ENCODE measurements at places on chromosomes 6 and 20.
A peak's percentile ranks its signal among the peaks of the same experiment; 100 is the strongest.

GRCh38 chr6:37314487-37315156 lies 39.2 kb upstream of the RNF8 start:
- no peak for DNase-seq

- DNase-seq, result no peak
Measured at GRCh38 chr20:13865791-13866351, 81.0 kb downstream of the NDUFAF5 start.

DNA sequence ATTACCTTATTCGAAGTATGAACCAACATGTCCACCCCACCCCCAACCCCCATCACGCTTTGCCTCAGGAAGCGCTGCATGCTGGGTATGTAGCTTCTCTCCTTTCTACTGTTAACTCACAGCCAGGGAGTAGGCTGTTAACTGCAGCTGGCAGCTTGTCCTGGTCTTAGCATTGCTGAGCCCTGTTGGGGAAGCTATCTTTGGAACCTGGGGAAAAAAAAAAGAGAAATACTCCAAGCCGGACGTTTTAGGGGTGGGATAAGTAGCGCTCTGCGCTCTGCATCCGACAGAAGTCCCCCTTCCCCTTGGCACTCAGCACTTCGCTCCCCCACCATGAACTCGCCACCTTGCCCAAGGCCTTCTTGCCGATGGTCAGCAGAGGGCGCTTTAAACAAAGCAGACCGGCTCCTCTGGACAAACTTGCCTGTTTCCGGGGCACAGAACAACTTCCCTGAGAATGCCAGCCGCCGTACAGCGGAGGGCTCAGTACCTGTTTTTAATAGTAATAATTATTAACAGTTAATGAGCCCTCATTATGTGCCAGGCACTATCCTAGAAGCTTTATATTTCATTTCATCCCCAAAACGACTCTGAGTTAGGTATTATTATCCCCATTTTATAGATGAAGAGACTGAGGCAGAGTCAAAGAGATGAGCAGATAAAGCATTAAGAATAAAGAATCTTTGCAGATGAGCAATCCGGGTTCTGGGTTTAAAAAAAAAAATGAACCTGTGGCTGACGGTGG lies 35.2 kb upstream of the MDFI start:
- peak; percentile 28 for DNase-seq

- no peak for DNase-seq
Measured at GRCh38 chr6:53417141-53417540, 68.4 kb upstream of the ELOVL5 start.

GRCh38 chr6:136210398-136211165 lies 39.5 kb downstream of the MTFR2 start:
- DNase-seq, result no peak

DNA sequence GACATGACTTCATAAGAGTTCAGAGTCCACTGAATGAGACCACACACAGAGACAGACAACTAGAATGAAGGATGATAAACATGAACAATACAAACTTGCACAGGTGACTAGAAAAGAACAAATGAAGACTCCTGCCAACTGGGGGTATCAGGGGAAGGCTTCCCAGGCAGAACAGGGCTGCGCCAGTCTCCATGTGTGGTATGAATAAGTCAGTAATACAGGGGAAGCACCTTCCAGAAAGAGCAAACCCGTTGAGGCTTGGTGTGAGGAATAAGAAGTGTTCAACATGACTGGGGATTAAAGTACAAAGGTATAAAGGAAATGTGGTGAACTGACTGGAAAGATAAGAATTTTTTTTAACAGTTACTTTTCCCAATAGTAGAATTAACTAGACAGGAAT lies 3.7 kb upstream of the SLC17A2 start:
- no peak for DNase-seq

GRCh38 chr6:30147096-30147495 lies 11.2 kb downstream of the TRIM40 start:
- DNase-seq, result no peak

DNA sequence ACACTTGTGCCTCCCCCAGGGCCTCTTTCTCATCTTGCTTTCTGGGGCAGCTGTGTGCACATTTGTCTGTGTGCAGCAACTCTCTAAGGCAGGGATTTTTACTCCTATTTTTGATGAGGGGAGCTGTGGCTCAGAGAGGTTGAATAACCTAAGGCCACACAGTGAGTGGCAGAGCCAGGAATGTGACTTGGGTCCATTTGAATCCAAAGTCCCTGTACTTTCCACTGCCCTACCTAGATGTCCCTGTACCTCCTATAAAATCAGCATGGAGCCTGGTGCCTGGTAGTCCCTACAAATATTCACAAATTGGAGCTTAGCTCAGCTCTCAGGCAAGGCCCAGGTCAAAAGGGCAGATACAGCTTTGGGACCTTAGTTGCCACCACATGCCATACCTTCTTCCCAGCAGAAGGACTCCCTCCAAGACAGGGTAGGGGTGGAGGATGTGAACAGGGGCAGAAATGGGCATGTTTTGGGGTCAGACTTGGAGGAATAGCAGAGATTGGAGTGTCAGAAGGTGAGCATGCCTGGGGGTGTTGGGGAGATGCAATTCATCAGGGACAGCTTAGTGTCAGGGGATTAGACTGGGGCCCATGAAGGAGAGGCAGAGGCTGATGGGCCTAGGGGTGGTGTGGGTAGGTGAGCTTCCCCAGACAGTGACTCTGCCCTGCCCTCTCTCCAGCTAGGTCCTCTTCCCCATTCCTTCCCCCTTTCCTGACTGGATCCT lies 4.1 kb upstream of the VEGFA start:
- DNase-seq, result no peak

GRCh38 chr6:143697076-143697800 lies 19.5 kb downstream of the PHACTR2 start:
- DNase-seq, result no peak

DNA sequence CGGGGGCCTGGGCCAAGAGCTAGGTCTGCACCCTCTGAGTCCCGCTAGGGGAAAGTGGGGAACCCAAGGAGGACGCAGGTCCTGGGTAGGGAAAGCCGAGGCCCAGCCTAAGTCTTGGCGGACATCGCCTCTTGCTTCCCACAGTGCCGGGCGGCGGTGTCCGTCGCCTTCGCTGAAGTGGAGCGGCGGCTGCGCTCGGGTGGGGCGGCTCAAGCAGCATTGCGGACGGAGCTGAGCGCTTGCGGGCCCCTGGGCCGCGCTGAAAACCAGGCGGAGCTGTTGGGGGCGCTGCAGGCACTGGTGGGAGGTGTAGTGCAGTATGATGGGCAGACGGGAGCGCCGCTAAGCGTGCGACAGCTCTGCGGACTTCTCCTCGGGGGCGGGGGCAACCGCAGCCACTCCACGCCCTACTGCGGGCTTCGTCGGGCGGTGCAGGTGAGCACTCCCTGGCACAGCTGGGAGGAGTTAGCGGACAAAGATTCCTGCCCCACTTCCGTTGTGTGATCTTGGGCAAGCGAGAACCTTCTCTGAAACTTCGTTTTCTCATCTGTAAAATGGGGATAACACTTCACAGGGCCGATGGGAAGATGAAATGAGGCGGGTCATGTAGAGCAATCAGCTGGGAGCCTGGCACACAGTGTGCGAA lies 4.2 kb downstream of the PRSS16 start:
- DNase-seq, result peak; percentile 37

- DNase-seq, result no peak
Measured at GRCh38 chr6:137271245-137272183, 52.3 kb upstream of the IFNGR1 start.

GRCh38 chr6:150177952-150178520 lies 35.2 kb downstream of the PPP1R14C start:
- no peak for DNase-seq

Data from stimulated activated CD8-positive, alpha-beta memory T cell treated with anti-CD3 and anti-CD28 coated beads, Interleukin-15, amount 100 ng/mL, for 24 hours (primary cell).